ENCODE measurements at places on chromosomes 4 and X.

DNA sequence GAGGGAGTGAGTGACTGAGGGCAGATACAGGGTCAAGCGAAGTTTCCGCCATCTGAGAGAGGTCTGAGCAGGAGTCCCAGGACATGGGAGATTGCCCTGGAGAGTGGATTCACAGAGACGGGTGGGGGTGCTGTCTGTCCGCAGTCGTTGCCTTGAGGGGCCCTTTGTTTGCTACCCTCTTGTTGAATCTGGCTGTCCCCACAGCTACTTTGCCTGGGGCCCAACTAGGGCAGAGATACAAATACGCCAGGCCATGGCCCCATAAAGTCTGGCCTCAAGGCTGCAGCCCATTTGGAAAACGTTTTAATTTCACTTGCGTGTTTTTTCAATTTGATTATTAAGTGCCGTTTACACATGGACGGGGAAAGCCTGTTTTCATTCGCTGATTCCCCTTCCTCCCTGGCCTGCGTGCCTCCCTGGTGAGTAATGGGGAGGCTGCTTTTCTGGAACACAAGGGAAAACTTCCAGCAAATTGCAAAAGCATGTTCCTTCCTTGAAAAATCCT, 134.4 kb downstream of the SMIM20 start:
- DNase-seq: no peak

- no peak for DNase-seq
Observed at GRCh38 chrX:10502961-10503360, 117.4 kb downstream of the MID1 start.

DNA sequence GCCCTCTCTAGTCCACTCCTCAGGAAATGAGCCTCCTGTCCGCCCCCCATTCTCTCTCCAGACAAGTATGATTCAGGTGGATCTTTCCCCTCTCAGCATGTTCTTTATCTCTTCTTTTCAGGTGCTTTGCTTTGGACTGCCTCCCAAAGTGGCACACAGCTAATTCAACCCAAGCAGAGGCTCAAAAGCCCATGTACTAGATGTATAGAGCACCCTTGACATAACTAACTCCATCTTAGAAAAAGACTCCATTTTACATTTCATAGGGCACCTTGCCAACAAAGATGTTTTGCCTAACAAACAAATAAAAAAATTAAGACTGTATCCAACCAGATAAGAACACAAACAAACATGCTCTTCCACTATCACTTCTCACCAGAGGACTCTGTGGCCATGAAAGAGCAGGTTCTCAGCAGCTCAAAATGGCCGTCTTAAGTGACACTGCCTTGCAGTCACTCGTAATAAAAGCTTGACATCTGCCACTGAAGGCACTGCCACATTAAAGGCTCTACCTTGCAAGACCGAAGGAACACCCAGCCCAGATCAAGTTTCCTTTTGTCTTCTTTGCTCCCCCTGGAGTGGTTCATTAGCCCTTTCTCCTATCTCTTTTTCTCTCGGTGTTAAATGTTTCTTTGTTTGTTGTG, 84.9 kb upstream of the TAB3 start:
- DNase-seq: no peak

DNA sequence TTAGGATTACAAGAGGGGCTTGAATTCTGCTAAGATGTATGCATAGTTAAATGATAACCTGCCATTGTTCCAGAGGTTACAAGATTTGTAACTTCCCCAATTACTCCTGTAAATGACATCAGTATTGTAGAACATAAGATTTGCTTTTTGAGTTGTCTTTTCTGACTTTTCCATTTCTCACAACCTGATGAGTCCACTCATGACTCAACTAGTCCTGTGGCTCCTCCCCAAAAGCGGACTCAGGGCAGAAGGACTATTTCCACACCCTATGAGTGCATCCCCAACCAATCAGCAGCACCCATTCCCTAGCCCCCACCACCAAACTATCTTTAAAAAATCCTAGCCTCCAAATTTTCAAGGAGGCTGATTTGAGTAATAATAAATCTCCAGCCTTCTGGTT, 54.7 kb downstream of the HOPX start:
- DNase-seq: no peak

- DNase-seq: no peak
Observed at GRCh38 chr4:53014881-53015280, 152.8 kb downstream of the RASL11B start.

DNA sequence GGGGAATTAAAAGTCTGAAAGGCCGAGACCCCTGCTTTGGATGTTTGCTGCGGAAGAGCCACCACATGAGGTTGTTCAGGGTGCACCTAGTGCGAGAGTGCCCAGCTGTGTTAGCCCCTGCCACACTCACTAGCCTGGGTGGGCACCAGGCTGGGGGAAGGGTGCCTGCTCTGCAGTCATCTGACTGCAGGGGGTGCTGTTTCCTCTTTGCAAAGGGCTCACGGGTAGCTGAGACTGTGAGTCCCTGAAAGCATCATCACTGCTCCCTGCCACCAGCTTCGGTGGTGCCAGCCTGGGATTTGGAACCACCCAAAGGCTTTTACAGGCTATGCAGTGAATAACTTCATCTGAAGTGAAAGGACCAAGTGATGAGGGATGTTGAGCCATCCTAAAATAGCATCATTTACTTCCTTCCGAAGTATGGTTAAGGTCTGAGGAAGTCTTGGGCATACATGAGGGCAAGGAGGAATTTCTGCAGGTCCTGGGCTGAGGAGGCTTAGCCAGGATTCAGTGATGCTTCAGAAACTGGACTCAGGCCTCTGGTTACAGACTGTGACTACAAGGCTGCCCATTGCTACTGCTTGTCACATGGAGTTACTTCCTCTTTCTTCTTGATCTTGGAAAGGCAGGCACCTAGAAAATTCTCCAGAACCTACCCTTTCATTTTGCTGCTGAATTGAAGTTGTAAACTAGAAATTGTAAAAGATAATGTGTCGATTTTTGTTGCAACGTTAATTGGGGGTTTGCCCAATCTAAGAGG, 293.2 kb upstream of the PRPS2 start:
- DNase-seq: no peak

- DNase-seq: no peak
Observed at GRCh38 chrX:75051047-75051446, 105.0 kb downstream of the ABCB7 start.

DNA sequence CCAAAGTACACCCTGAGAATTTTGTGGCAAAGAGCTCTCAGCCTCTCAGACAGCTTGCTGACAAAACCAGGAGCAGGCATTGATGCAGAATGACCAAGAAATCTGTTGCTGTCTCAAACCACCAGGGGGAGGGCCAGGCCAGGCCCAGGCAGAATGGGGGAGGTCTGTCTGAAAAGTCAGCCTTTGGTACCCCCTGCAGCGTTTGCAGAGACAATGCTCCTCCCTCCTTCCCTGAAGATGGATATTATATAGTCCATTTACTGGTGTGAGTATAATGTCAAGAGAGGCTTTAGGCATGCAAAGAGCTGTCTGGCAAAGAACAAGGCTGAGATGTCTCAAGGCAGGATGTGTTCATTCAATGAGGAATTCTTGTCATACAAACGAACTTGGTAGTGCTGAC, 52.9 kb upstream of the TRPC5OS start:
- DNase-seq: no peak

DNA sequence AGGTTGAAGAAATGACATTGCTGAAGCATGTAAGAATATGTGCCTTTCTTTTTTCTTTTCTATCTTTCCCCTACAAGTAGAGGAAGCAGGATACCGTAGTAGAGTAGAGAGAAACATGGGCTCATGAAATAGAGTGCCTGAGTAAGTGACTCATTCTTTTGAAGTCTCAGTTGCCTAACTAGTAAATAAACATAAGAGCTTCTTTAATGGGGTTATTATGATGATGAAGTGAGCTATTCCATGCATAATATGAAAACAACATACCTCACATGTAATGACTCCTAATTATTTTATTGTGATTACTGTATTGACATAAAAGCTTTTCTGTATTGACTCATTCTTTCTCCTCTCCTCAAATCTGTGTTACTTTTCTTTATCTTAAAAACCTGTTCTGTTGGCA, 1538.2 kb downstream of the TECRL start:
- no peak for DNase-seq

DNA sequence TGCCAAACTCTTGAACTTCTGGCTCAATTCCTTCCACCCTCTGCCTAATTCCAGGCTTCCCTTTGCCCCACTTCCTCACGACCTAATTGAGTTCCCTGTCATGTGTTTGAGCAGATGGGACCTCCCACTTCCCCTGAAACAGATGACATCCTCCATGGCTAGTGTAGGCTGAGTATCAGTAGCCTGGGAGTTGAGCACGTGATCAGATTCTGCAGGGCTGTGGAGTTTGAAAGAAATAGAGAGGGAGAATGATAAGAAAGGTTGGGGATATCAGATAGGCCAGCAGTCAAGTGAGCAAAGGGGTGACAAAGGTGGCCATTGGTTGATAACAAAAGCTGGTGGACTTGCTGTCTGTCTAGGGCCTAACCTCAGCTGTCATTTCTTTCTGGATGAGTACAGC, 18.8 kb upstream of the NWD2 start:
- no peak for DNase-seq

GRCh38 chrX:41164449-41164848, 79.2 kb downstream of the USP9X start:
- DNase-seq: no peak

DNA sequence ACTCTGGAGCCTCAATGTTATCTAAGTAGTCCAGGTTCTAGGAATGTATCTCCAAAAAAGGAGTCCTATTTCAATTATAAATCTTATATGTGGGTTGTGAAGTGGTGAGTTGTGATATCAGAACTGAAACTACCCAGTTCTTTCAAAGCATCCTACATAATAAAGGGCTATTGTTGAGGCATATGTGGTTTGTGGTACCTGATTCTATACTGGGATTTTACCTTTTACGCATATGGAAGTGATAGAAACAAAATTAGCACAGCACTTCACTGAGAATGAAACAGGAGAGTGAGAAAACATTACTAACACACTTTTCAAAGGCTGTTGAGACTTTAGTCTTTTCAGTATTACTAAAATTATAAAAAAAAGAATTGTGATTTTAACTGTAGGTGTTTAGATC, 417.7 kb upstream of the GALNT7 start:
- DNase-seq: no peak

- DNase-seq: no peak
Observed at GRCh38 chrX:6041630-6042029, 187.0 kb downstream of the NLGN4X start.

GRCh38 chr4:179595671-179596410, 2153.6 kb upstream of the AGA start:
- DNase-seq: no peak

- DNase-seq: no peak
Observed at GRCh38 chr4:154314248-154314647, 177.4 kb downstream of the DCHS2 start.

DNA sequence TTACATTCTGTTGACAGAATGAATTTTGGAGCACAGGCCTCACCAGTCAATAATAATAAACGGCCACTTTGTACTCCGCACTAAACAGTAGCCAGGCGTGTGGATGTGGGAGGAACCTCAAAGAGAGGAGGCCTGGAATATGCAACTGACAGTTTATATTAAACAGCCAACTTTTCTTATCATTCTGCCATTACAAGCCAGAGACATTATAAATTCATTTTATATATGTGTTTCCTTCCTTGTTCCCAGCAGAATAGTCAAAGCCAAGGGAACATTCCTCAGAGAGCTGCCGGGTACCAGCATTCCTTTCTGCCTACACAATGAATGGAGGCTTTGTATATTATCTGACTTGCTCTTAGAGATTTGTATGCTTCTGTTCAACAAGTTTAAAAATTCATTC, 436.5 kb upstream of the FTHL17 start:
- no peak for DNase-seq

GRCh38 chrX:155028129-155028528, 1.5 kb downstream of the FUNDC2 start:
- DNase-seq: peak; percentile 18

DNA sequence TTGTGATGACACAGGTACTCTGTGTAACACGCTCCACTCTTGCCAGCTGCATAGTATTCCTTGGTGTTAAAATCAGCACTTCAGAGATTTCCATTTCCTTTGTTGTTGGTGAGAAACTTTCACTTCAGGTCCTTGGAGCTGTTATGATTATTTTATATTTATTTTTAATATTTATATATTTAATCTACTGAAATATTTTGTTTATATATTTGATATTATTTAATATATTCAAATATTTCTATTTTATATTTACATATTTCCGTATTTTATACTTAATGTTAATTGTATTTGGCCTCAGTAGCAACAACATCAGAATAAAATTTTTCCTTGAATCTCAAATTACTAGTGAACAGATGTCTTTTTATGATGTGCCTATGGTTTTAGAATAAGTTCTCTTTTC, 225.3 kb downstream of the MAGEB17 start:
- DNase-seq: no peak

DNA sequence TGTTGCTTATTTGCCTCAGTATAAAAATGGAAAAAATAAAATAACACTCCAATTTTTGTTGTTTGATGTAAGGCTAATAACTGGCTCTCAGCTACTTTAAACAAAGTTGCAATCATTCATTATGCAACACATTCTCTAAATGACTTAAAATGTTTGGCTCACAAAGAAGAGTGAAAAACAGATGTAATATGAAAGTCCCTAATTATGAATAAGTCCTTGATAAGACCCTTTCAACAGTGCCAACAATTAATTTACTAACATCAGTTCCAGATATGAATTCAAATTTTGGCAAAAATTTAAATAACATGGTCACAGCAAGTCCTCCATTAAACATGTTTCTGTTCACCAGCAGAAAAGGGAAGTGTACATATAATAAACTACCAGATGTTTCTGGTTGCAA, 69.8 kb downstream of the PAPSS1 start:
- DNase-seq: no peak

DNA sequence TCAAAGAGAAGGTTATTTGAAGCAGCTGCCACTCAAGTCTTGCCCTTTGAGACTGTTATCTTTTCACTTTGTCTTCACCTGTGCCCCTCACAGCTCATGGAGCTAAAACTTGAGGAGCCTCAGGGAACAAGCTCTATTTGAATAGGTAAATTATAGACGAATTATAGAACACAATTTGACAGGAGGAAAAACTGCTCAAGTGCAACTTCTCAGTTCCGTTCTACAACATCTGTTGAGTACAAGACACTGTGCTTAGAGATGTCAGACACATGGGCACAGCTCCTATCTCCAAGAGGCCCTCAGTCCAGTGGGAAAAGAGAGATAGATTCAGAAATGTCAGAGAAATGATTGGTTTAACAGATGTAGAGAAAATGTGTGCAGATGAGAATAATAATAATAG, 5.1 kb downstream of the PPP1R2C start:
- DNase-seq: no peak

DNA sequence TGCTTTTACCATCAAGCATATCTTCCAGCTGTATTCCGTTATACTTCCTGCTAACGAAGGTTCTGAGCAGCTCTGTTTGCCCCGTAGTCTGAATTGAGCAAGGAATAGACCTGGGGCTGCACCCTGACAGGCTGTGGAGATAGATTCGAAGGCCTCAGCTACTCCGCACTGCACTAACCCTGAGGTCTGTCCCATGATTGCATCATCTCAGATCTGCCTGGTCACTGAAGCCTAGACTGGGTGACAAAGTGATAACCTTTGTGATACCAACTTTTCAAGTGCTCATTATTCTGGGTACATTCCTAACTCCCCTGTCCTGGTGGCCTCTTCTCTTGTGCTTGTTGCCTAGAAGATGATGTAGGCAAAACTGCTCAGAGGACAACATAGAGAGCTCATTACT, 29.9 kb upstream of the PGRMC1 start:
- no peak for DNase-seq
